Stimulated activated CD4-positive, alpha-beta T cell treated with anti-CD3 and anti-CD28 coated beads, Interleukin-15, amount 100 ng/mL, for 1 hour (primary cell): ENCODE measurements at places on chromosomes 4 and X.

GRCh38 chr4:38266616-38267015 lies 306.4 kb downstream of the PTTG2 start:
- DNase-seq, result no peak

DNA sequence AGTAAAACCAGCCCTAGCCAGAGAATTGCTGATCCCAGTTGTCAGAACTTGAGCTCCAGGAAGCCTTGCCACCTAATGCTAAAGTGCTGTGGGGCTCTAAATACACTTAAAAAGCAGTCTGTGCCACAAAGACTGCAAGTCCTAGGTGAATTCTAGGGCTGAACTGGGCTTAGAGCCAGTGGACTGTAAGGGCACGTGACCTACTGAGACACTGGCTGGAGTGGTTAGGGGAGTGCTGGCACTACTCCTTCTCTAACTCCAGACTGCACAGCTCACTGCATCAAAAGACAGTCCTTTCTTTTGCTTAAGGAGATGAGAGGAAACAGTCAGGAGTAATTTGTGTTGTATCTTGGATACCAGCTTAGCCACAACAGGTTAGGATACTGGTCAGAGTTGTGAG lies 1240.2 kb downstream of the FAM133A start:
- DNase-seq, result no peak

GRCh38 chrX:47483306-47484268 lies 565 bp upstream of the ZNF41 start:
- DNase-seq, result no peak

DNA sequence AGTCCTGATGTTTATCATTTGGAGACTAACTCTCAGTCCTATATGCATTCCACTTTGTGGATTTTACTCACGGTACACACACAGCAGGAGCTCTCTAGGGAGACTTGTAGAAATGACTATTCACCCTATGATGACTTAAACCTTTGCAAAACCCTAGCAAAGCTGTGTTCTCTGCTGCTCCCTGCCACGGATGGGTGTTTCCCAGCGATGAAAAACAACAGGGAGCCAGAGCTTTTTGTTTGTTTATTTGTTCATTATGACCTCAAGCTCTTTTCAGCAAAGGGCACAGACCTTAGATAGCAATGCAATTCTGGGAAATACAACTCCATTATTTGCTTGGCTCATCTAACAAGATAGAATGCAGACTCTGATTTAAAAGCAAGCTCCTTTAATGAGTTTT lies 156.6 kb downstream of the GRIA3 start:
- DNase-seq, result no peak

DNA sequence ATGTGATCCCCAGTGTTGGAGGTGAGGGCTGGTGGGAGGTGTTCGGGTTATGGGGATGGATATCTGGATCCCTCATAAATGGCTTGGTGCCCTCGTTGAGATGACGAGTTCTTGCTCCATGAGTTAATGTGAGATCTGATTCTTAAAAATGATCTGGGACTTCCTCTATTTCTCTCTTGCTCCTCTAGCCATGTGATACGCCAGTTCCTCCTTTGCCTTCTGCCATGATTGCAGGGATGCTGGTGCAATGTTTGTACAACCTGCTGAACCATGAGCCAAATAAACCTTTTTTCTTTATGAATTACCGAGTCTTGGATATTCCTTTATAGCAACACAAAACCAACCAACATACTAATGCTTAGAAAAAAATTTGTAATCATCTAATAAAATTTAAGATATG lies 56.6 kb downstream of the STAP1 start:
- no peak for DNase-seq
